Activated naive CD8-positive, alpha-beta T cell treated with anti-CD3 and anti-CD28 coated beads, Interleukin-2, amount 50 U/mL, for 24 hours (primary cell): ENCODE measurements at places on chromosomes 5 and 9.
A peak's percentile ranks its signal among the peaks of the same experiment; 100 is the strongest.

DNA sequence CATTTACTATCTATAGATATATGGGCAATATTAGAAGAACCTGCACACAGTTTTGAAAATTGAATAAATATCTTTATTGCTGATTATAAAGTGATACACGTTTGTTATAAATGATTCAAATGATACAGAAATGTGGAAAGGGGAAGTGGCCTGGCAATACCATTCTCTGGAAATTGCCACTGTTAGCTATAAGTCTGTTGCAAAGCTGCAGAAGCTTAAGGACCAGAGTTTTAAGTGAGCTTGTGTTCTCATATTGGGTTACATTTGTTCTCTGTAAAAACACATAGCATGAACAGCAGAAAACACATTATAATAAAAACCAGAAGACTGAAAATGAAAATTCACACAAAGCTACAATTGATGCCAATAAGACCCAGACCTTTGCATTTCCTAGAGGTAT lies 59.6 kb downstream of the RASGRF2 start:
- no peak for DNase-seq

- no peak for DNase-seq
These were observed 755.0 kb downstream of the DNAH5 start for GRCh38 chr5:13189532-13189931.

DNA sequence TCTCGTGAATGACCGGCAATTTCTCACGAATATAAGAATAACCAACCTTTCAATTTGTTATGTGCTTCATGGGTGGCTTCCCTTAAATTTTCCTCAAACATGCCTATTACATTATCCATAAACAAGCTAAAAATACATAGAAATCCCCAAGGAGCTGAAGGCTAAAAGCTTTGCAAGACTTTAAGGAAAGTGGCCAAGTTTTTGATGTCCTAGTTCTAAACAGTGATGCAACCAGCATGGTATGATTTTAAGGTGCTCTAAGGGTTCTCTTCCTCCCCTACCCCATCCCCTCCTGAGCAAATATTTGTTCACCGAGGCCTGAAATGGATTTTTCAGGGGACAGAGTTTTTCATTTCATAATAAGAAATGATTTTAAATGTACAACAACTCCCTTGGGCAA lies 79.8 kb downstream of the RGS7BP start:
- DNase-seq = no peak

GRCh38 chr9:127921557-127922120 lies 4.8 kb upstream of the ST6GALNAC4 start:
- DNase-seq = peak; percentile 85

DNA sequence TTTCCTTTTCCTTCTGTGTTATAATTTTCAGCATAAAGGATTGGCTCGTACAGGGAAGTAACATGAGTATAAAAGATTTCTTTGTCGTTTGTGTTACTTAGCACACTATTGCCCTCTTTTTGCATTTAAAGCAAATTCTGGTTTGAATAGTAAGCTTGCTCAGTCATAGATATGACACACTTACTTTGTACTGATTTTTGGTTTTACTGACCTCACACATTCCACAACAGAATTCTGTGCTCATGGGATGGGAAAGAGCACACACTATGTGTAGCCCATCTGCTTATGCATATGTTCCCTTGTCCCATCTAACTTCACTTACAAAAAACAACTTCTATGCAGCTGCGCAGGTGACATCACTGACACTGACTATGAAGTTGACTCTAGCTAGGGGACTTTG lies 111.9 kb upstream of the MTAP start:
- DNase-seq = no peak

DNA sequence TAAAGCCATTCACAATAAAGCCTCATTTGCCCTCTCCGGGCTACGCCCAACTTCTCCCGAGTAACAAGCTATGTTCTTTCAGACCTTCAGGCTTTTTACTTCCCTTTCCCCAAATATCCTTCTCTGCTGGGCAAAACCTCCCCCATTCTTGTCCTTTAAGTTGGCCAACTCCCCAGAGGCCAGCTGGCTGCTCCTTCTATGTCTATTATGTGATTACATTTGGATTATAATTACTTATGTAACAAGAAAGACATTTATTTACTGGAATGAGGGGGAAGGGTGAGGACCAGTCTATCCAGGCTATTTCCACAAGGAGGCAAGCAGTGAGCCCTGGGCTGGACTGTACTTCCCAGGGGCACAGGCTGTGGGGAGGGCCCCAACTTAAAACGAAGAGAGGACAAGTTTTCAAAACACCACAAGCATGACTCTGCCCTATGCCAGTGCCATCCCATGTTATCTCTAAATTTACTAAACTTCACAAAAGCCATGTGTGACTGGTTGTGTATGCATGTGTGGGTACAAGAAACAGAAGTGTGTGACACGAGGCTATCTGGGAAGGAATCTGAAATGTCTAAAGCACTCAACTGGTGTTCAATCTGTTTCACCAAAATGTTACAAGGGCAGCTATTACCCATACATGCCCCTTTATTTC lies 84.5 kb downstream of the GNAQ start:
- DNase-seq = no peak

DNA sequence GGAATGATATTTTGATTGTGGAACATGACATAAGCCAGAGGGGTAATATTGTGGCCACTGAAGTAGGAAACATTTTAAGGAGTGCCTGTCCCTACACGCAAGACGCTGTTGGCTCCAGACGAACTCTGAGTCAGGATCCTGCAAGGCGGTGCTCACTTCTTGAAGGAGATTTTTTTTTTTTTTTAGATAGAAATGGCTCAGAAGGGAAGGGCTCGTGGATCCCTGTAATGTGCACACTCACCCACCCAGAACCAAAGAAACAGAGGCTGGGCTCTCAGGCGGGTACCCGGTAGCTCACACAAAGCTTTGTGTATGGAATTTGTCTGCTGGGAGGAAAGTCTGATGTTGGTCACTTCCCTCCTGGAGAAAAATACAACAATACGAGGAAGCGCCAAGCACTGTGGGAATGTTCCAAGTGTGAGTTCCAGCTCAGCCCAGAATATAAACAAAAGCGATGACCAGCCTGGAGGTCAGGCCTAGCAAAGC lies 25.7 kb downstream of the RAPGEF1 start:
- DNase-seq = no peak

- DNase-seq = peak; percentile 25
These were observed 2.6 kb upstream of the CCDC187 start for GRCh38 chr9:136306211-136307208.

GRCh38 chr5:77431286-77431685 lies 60.8 kb downstream of the WDR41 start:
- DNase-seq = no peak

- DNase-seq = no peak
These were observed 104.4 kb downstream of the SMARCA2 start for GRCh38 chr9:2119566-2119965.

GRCh38 chr9:92512622-92513021 lies 23.2 kb downstream of the ECM2 start:
- no peak for DNase-seq

GRCh38 chr5:139633295-139634027 lies 14.7 kb upstream of the CXXC5 start:
- peak; percentile 74 for DNase-seq

GRCh38 chr5:13976867-13977830 lies 32.7 kb upstream of the DNAH5 start:
- no peak for DNase-seq

GRCh38 chr5:180799902-180800801 lies 2.5 kb downstream of the MGAT1 start:
- DNase-seq = no peak

DNA sequence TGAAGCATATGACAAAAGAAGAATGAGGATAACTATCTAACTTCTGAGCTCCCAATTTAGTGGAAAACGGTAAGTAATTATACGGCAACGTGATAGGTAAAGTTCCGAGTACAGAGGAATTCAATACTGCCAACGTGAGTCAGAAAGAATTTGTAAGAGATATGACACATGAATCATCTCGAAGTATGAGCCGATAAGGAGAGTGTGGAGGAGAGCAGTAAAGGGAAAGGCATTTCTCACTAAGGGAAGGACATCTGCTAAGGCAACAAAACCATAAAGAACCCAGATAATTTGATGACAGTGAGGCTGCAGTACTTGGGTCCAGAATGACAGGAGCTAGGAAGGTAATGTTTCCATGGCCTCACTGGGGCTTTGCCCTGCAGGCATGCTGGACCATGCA lies 11.0 kb downstream of the MPDZ start:
- no peak for DNase-seq

- DNase-seq = peak; percentile 6
These were observed 1.6 kb downstream of the ITK start for GRCh38 chr5:157182143-157182757.

DNA sequence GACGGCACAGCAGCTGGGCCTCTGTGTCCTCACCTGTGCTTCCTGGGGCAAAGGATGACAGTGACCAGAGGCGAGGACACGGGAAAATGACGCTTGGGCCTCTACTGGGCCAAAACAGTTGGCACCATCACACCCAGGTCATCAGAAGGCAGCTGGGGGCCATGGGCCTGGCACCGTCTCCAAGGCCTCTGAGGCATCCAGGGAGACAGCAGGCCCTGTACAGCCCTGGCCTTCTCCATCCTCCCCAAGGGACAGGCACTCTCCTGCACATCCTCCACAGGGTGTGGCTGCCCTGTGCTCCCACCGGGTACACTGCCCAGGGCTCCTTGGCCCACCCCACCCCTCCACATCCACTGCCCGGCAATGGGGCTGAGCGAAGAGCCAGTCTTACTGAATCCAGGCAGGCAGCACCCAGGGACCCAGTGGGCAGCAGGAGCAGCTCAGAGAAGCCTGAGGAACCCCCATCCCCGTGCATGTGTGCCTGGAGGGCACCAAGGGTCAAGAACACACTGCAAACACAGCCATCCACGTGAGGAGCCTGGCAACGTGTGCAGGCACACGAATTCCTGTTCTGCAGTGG lies 4.0 kb downstream of the LPCAT1 start:
- DNase-seq = no peak

- DNase-seq = no peak
These were observed 6.5 kb upstream of the PLIN2 start for GRCh38 chr9:19133549-19134345.

DNA sequence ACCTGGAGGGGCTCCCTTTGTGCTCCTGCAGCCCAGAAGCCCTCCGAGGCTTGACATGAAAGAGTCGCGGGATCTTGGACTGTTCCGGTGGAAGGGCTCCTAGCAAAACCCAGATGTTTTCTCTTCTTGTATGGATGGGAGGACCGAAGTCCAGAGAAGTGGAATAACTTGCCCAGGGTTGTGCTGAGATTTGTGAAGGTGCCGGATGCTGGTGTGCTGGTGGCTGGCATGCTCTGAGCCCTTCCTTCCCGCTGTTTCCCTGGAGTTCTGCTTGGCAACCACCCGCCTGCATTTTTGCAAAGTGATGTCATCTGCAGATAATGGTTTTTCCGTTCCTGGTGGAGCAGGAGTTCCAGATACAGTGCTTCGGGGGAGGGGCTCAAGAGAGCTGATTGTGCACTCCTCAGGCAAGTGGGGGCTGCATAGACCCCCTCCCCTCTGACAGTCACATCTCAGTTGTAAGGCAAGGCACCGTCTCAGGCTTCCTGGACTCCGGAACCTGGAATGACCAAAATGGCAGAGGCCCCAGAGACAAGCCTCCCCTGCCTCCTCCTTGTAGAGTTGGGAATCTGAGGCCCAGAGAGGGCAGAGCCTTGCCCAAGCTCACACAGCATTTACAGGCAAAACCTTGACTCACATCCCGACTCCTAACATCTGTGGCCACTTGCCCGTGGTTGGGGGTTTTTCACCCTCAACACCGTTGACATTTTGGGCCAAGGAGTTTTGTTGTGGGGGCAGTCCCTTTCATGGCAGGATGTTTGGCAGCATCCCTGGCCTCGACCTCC lies 157.0 kb downstream of the RGS3 start:
- peak; percentile 70 for DNase-seq

- no peak for DNase-seq
These were observed 22.6 kb downstream of the PTPN3 start for GRCh38 chr9:109475526-109475925.

DNA sequence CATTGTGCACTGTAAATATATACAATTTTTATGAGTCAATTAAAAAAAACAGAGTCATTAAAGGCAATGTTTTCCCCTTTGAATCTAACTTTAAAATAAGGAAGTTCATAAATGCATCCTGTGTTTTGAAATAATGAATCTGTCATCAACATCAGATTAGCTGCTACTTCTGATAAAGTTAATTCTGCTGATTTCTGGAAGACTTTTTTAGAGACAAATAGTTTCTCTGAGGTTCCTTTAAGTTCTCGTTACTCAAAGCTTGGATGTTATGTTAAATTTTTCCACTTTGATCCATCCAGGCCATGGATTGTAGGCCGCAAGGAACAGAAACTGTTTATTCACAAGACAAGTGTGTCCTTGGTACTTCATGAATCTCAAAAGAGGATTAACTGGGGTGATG lies 115.5 kb downstream of the CARTPT start:
- DNase-seq = no peak

GRCh38 chr5:11143456-11144267 lies 382.6 kb upstream of the DAP start:
- DNase-seq = peak; percentile 31

- no peak for DNase-seq
These were observed 2.4 kb downstream of the EDF1 start for GRCh38 chr9:136863623-136864273.

DNA sequence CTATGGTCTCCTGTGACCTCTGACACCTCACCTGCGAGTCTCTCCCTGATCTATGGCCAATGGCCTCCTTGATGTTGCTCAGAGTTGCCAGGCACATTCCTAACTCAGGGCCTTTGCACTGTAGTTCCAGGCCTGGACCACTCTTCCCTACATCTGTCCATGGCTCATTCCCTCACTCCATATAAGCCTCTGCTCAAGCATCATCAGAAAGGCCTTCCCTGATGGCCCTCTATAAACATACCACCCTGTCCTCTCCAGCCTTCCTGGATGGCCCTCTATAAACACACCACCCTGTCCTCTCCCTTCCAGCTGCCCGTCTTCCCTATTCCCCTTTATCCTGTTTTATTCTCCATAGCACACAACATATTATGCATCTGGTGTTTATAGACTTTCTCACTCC lies 102.8 kb downstream of the GTF3C4 start:
- DNase-seq = no peak

- no peak for DNase-seq
These were observed 10.5 kb upstream of the ZNF354A start for GRCh38 chr5:178740921-178741320.

GRCh38 chr9:106717686-106718085 lies 145.3 kb upstream of the ZNF462 start:
- DNase-seq = no peak

GRCh38 chr5:107888541-107888940 lies 217.8 kb upstream of the EFNA5 start:
- DNase-seq = no peak

DNA sequence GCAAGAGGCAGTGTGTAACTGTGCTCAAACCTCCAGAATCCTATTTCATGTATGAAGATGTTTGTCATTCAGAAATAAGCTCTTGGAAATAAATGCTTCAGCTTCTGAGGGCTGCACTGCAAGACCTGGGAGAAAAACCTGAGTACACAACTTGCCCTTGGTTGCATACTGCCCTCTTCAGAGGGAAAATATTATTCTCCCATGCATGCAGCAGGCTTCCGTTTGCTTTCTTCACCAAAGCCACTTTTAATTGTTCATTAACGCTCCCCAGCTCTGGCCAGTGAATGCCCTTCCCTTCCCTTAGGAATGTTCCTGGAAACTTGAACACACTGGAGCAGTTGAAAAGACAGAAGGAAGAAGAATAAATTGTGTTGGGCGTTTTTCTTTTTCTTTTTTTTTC lies 2.5 kb upstream of the WHRN start:
- no peak for DNase-seq
